Stimulated activated CD4-positive, alpha-beta T cell treated with anti-CD3 and anti-CD28 coated beads, Interleukin-2, amount 100 ng/mL, for 24 hours (primary cell): ENCODE measurements at places on chromosomes 2 and 18.
A peak's percentile ranks its signal among the peaks of the same experiment; 100 is the strongest.

DNA sequence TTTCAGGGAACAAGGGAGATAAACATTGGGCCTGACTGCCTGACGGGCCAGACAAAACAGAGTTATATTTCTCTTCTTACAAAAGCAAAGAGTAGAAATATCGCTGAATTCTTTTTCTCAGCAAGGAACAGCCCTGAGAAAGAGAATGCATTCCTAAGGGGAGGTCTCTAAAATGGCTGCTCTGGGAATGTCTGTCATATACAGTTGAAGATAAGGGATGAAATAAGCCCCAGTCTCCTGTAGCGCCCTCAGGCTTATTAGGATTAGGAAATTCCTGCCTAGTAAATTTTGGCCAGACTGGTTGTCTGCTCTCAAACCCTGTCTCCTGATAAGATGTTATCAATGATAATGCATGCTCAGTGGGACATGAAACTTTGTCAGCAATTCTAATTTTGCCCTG, 134.9 kb upstream of the CNTNAP5 start:
- DNase-seq = no peak

- DNase-seq = no peak
Observed at GRCh38 chr2:38716185-38716584, 35.0 kb downstream of the SRSF7 start.

DNA sequence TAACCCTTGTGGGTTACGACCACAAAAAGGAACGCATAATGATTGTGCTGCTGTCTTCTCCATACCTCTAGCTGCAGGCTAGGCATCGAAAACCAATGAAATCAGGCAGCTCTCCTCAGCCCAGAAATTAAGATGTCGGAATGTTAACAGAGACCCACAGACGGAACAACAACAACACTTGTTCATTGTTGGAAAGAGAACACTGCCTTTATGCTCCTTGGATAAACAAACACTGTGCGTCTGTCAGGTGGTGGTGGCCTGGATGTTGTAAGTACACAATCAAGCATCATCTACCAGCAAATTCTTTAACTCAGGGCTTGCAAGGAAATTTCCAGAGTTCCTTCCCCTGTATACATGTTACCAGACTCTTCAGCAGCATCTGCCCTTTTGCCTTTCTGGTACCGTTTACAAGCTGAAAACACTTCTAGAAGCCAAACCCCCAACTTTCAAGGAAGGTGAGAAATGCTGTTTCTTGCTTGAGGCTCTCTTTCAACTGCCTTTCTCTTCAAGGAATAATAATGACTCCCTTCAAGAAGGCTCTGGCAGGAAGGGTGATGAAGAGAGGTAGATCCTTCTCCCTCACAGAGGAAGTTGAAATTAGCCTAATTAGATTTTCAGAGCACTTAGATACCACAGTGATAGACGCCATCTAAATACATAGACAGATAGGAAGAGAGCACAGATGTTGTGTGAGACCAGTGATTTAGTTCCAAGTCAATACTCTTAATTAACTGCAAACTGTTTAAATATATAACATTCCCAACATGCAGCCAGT, 332.7 kb downstream of the ZNF521 start:
- no peak for DNase-seq

GRCh38 chr2:27855476-27855875, 34.7 kb downstream of the RBKS start:
- no peak for DNase-seq

DNA sequence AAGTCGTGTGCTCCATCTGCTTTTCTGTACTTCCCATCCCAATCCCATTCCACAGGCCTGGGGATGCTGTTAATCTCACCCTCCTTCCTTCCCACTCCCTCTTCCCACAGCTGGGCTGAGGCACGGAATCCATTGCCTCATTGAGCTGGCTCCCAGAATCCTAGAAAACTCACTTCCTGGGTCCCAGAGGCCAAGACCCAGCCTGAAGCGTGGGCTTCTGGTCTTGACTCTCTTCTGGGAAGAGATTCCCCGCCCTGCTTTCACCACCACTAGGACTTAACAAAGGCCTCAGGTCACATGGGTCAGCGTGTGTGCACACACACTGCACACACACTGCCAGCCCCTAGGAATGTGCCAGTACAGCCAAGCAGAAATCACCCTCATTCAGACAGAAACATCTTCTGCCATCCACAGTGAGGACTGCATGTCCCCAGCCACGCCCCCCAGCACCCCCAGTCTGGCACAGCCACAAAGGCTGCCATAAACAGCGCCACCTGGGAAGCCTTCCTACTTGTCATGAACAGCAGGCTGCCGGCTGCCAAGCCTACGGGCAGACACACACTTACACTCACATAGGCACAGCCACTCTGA, 165.8 kb downstream of the TNS1 start:
- no peak for DNase-seq

DNA sequence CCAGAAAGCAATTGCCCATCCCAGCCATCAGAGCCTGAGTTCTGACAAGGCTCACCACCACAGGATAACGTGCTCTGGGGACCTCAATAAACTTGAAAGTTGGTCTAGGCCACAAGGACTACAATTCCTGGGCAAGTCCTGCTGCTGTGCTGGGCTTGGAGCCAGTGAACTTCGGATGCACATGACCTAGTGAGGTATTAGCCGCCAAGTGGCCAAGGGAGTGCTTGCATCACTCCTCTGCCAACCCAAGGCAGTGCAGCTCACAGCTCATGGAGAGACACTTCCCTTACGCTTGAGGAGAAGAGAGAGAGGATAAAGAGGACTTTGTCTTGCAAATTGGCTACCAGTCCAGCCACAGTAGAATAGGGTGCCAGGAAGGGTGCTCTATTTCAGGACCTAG, 219.6 kb downstream of the MBD2 start:
- no peak for DNase-seq

GRCh38 chr2:42847596-42848151, 55.3 kb upstream of the HAAO start:
- DNase-seq = no peak

DNA sequence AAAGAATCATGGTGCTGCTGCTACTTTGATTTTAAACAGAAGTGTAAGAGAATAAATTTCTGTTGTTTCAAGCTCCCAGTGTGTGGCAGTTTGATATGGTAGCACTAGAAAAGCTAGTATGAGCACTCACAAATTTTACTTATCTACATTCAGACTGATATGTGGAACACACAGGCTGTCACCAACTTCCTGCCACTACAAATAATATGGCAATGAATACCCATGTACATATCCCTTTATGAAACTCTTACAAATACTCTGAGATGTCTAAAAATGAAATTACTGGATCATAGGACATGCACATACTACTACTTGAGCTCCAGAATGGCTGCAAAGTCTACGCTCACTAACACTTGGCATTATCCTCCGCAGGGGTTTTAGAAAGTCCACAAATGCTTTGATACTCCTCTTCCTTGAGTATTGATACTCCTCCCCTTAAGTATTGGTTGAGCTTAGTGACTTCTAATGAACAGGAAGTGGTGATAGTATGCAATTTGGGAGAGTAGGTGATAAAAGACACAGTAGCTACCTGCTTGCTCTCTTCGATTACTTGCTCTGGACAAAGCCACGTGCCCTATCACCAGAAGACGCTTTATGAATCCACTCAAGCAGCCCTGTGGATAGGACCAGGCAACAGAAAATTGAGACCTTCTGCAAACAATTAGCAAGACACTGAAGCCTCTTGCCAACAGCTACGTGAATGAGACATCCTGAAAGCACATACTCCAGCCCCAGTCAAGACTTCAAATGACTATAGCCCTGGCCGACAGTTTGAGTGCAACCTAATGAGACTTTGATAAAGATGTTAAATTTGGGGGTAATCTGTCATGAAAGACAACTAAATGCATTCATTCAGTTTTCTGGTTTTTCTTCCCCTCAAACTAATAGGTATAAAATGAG, 35.4 kb downstream of the FBXO11 start:
- DNase-seq = no peak

DNA sequence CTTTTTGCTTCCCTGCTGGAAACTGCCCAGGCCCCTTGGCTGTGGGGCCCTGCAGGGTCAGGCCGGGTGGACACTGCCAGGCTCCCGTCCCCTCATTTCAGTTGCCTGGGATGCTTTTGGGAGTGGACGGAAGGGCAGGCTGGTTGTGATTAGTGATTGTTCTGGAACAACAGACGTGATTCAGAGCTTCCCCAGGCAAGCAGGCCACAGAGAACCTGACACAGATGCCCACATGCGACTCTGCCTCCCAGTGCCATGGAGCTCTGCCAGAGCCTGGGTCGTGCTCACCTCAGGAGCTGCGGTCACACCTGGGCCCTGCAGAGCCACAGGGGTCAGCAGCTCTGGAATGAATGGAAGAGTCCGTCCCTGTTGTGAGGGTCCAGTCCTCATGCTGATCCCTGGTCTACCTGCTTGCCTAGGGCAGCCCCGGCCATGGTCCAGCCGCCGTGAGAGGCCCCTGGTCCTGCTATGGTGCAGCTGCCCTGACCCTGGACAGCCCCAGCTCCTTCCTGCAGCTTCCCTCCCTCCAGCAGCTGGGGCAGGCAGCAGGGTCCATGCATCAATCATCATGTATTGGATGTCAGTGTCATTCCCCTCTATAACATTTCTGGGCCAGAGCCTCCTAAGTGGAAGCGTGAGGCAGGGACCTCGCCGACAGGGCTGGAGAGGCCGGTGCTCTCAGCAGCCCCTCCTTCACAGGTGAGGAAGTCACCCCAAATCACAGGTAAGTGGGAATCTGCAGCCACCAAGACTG, 518.6 kb upstream of the MYT1L start:
- DNase-seq = no peak

DNA sequence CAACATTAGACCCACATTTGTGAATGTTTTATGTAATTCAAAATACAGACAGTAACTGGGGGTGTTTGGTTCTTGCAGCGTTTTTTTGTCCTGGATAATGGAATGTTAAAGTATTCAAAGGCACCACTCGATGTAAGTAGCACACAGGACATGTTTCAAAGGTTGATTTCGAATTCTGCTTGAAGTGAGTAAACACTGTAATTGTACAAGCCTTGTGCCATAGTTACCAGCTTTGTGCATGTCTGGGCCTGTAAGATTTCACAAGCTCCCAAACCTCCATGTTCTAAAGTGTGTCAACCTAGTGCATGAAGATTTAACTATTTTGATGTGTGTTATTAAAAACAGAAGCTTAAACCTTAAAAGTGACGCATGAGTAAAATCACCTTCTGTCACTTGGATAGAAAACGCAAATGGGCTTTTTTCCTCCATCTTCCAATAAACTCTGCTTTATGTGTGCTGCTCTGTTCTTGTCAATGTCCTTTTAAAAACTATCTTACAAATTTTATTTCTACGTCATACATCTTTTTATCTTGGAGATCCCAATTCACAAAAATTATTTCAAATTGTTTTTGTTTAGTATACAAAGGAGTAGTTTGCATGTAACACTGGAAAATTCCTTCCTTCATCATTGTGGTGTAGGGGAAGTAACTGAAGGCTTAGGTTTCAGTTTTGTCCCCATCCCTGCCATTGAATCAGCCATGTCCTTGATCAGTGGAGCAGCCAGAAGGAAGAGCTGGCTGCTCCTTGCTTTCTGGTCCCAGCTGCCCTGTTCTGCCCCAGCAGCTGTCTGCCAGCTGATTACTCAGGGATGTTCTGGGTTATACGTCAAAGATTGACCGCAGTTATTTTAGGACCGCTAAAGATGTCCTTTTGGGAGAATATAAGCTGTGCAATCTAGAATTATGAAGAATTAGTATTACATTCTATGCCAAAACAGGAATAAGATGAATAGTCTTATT, 119.2 kb downstream of the PRKRA start:
- DNase-seq = no peak

- DNase-seq = peak; percentile 26
Observed at GRCh38 chr2:28252311-28252710, 140.3 kb upstream of the FOSL2 start.

GRCh38 chr2:36812196-36812595, 115.7 kb downstream of the VIT start:
- no peak for DNase-seq

DNA sequence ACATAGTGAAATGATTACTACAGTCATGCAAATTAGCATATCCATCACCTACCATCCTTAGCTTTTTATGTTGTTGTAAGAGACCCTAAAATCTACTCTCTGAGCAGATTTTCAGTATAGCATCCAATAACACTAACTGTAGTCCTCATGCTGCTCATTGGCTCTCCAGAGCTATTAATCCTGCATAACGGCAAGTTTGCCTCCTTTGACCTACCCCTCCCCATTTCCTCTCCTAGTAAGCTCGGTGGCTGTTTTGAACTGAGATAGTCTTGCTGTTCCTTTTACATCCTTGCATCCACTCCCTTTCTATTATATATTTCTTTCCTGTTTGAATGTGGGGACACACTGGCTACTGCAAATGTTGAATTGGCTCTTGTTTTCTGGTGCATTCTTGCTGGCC, 481.5 kb downstream of the TSN start:
- DNase-seq = no peak

- no peak for DNase-seq
Observed at GRCh38 chr2:160270571-160271113, 70.6 kb upstream of the ITGB6 start.

DNA sequence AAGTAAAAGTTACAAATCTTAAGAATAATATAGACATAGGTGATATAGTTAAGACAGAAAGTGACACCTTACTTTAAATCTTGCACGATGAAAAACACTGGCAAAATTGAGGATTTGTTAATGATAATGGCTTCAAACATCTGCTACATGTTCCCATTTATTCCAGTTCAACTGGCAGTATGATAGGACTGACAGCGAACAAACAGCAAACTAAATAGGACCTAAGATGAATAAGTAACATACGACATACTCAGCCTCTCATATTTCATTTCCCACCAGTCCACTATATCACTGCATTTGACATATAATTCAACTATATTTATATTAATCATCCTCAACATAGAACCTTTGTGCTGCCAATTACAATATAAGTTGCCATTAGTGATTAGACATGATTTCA, 36.3 kb downstream of the ACVR1C start:
- DNase-seq = no peak

DNA sequence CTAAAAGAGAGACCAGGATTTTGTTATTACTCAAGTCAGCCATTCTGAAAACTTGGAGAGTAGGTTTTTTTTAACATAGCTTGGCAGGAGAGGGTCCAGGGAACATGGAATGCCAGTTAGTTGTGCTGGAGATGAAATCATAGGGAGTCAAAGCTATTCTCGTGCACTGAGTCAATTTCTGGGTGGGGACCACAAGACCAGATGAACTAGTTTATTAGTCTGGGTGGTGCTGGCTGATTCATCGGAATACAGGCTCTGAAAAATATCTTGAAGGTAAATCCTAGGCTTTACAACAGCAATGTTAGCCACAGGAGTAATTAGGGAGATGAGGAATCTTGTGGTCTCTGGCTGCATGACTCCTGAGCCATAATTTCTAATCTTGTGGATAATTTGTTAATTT, 921.4 kb downstream of the TRIB2 start:
- no peak for DNase-seq

GRCh38 chr18:63457977-63458376, 18.8 kb upstream of the SERPINB5 start:
- no peak for DNase-seq
